Activated CD4-positive, alpha-beta T cell treated with anti-CD3 and anti-CD28 coated beads, Interleukin-2, amount 10 ng/mL, durations not matched to agents 7 days and 5 days (primary cell): ENCODE measurements at places on chromosomes 5 and 9. TPM values are rescaled to one million over a fixed set of nuclear protein-coding genes. Genes with fewer than 3 reads are reported as not detected.

- peaks cover 62% of the 10 kb centered on the region for H3K27me3 ChIP-seq
- H3K27ac ChIP-seq, result no peak overlapping the region
- H3K4me1 ChIP-seq, result peaks cover 4% of the 10 kb centered on the region
- no peaks in the 10 kb centered on the region for H3K36me3 ChIP-seq
- no peak overlapping the region for H3K4me3 ChIP-seq
Observed at GRCh38 chr5:1880377-1881025, 2.2 kb downstream of the IRX4 start.

DNA sequence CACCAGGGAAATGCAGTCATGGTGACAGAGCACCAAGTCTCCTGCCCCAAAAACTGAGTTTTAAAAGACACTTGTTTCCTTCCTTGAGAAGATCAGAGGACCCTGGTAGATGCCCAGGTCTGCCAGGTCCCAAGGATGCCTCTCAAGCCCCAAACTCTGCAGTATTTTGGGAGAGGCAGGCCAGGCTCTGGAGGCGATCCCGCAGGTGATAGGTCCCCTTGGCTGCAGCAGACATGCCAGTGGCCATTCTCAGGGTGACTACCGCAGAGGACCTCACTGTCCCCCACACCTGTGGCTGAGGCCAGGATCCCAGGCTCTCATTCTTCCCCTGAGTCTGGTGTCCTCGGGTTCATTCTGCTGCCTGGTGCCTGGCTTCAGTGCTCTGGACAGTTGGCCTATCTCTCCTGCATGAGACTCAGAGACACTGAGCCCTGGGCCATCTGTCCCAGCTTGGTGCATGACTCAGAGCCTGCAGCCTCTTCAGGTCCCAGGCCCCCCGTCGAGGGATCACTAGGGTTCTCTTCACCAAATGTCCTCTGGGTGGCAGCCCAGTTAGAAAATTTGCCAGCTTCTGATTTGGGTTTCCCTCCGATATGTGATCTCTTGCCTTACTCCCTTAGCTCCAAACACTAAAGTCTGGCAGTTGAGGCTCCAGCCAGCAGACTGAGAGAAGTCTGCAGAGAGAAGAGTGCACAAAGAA lies 59.7 kb upstream of the GARNL3 start:
- no peak for DNase-seq
- H3K36me3 ChIP-seq, result no peaks in the 10 kb centered on the region
- peaks cover 1% of the 10 kb centered on the region for H3K4me1 ChIP-seq

DNA sequence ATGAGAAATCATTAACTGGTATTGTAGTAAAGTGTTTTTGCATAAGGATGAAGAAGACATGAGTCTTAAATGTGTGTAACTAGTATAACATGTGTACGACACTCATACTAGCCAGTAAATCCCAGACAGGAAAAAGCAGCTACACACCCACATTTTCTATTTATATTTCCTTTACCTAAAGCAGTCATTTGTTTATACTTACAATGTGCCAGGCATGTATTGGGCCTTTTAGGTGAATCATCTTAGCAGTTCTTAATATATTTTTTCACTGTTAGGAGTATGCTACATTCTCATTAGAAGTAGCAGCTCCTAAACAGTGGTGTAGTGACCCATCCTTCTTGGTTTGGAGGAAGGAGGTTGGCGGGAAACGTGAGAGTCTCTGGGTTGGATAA lies 55.8 kb upstream of the TMC1 start:
- peaks cover 10% of the 10 kb centered on the region for H3K4me1 ChIP-seq
- no peak overlapping the region for H3K27ac ChIP-seq
- no peaks in the 10 kb centered on the region for H3K36me3 ChIP-seq
- no peak overlapping the region for H3K4me3 ChIP-seq
- no peaks in the 10 kb centered on the region for H3K27me3 ChIP-seq

DNA sequence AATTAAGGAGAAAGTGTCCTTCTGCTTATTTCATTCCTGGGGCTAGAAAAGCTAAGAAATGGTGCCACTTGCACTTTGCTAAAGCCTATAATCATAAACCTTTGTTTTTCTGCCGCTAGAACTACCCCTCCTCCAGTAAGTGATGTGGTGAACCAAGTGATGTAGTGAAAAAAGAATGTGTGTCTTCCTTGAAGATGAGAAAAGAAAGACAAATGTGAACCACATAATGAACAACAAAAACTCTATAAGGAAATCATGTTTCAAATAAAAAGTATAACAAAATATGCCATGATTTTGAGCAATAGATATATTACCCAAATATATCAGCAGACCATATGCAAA lies 179.0 kb upstream of the SGCD start:
- no peaks in the 10 kb centered on the region for H3K4me1 ChIP-seq
- H3K27ac ChIP-seq, result no peak overlapping the region
- H3K4me3 ChIP-seq, result no peak overlapping the region

GRCh38 chr5:31153521-31153920 lies 40.0 kb upstream of the CDH6 start:
- no peak overlapping the region for H3K4me3 ChIP-seq
- no peak for DNase-seq
- no peaks in the 10 kb centered on the region for H3K36me3 ChIP-seq
- no peak overlapping the region for H3K27ac ChIP-seq
- H3K27me3 ChIP-seq, result no peaks in the 10 kb centered on the region

Gene NXNL2
- not detected for total RNA-seq
